H54 (cell line): ENCODE measurements at places on chromosomes 11 and 22.

GRCh38 chr11:9001736-9002135, 2.1 kb downstream of the NRIP3 start:
- DNase-seq, result peak; percentile 94

DNA sequence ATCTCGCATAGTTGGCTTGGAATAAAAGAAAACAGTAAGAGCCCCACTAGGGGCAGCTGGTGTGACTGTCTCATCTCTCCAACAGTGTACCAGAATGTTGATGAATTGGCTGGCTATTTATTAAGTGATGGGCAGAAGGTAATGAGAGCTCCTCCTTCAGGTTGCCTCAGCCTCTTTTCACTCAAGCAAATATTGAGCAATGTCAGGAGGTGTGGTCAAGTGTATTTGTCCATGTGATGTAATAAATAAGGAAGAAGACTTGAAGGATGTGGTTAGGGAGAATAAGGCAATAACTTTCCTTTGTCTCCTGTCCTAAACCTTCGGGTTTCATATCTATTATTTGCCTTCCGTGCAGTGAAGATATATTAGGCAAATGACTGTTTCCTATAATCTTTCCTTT, at the start of gene TCN1:
TCN1 (minus strand) TSS at position 91 of the 400 bp plus-strand sequence; CDS start at position 74, 17 bp downstream.
- DNase-seq, result no peak

- DNase-seq, result no peak
Observed at GRCh38 chr11:61964058-61964665, 3.3 kb downstream of the FTH1 start.

DNA sequence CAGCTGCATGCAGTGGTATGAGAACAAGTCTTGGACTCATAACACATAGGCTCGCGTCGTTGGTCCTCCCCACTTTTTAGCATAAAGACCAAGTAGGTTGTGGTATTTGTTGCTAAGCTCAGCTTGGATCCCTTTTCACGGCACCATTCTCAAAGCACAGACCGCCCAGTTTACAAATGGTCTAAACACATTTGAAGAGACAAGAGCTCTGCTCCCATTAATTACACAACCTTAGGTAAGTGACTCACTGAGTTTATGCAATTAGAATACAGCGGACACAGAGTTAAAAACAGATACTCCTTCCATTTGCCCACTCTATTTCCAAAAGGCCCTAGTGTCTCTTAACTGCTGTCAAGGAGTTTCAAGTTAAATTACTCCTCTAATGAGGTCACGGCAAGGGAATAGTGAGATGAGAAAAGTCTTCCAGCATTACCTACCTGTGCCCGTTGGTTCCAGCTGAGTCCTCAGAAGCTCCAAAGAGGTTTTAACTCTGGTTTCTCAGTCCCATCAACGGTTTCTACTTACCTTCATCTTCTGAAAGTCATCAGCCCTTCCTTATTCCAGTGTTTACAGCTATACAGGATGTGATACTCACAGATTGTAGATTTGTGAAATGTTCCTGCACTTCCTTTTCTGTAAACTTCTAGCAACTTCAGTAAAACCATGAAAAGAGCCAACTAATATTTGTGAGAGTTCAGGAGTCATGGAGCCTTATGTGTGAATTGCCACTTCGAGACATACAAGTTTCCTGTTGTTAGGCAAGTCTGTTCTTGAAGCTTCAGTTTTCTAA, at the start of gene MS4A6A:
MS4A6A (minus strand) TSS at position 543 of the 790 bp plus-strand sequence. CDS start 1,356 bp downstream, outside the sequence.
- no peak for DNase-seq

- DNase-seq, result no peak
Observed at GRCh38 chr11:1750840-1751530, 590 bp upstream of the IFITM10 start.

DNA sequence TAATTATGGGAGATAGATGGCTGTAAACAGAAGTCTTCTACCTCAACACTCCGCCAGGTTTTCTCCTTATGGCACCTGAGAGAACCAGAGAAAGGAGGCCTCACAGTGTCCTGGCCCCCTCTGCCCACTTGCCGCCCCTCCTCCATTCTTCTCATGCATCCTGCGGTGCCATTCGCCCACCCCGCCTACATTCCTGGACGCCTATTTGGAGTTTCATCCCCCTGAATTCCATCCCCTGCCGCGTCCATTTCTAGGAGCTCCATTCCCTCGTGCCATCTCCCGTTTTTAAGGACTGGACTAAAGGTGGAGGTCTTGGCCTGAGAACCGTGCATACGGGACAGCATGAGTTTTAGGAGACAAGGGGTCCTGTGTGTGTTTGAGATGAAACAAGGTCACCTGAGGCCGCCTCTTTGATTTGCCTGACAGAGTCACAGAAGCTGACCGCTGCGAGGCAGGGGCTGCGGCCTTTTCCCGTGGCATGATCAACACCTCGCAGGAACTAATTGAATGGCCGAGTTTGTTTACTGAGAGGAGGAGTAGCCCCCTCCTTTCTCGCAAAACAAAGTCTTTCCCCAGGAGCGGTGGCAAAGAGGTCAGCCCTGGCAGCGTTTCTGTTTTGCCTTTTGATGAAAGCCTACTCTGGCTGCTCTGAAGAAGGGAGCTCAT, 246.2 kb downstream of the ST3GAL4 start:
- DNase-seq, result no peak

- no peak for DNase-seq
Observed at GRCh38 chr11:20005747-20006146, 154.5 kb downstream of the DBX1 start.

GRCh38 chr11:114310095-114310494, 13.9 kb downstream of the NNMT start:
- DNase-seq, result no peak

- no peak for DNase-seq
Observed at GRCh38 chr11:64629796-64630562, 39.0 kb downstream of the SLC22A12 start.

DNA sequence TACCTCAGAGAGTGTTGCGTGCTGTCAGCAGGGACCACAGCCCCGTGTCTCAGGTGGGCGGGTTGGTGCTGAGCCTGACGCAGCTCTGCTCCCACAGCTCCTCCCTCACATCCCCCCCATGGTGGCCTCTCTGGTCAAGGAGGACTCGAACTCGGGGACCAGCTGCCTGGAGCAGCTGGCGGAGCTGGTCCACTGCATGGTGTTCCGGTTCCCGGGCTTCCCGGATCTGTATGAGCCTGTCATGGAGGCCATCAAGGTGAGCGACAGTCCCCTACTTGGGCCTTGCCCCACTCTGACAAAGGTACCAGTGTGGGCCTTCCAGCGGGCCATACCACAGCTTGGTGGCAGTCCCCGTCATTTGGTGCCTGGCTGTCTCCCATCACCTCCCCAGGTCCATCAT, 11.8 kb downstream of the USP35 start:
- no peak for DNase-seq

GRCh38 chr11:110730773-110731172, 18.5 kb upstream of the ARHGAP20 start:
- DNase-seq, result no peak

GRCh38 chr11:113773092-113773415, 438 bp downstream of the ZW10 start:
- no peak for DNase-seq

DNA sequence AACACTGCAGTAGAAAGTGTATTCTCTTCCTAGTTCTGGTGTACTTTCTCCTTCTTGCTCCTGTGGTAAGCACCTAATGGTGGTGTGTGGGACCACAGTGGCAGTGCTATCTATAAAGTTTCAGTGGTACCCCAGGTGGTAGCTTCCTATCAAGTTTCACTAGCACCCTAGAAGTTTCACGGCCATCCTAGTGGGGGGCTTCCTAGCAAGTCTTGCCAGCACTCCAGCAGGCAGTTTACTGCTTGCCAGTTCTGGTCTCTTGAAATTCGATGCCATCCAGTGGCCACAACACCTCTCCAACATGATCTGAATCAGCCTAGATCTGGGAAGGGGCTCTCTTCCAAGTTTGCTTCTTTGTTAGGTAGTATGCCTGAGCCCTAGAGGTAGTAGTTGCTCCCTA, 229.6 kb downstream of the SWAP70 start:
- DNase-seq, result no peak

DNA sequence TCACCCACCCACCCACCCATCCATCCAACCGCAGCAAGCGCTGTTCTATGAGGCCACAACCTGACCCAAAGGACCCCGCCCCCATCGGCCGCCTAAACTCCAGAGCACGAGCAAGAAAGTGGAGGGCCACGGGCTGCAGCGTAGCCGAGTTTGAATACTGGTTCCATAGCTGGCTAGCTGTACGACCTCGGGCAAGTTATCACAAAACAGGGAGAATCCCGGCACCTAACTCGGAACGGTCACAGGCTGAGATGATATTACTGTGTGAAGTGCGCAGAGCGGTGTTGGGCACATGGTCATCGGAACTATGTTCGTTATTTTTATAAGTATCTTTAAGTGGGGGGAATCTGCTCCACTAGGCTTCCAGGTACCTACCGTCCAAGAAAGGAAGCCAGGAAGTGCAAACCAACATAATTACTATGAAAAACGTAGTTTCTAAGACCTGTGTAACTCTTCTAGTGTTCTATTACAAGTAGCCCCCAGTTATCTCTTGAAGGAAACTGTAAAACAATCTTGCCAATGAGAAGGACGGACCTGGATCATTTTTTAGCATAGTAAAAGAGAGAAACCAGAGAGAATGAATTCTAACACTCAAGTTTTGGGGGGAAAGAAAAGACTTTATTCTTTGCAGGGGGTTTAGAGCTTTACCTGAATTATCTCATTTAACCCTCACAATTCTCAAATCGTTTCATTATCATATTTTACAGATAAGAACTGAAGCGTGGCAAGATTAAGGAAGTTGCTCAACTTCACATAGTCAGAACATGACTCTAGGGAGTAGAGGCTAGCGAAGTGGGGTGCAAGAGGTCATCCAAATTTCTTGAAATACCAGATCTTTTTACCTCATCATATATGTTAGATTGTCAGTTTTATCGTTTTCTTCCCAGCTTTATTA, 663 bp upstream of the BUD13 start:
- DNase-seq, result no peak

- no peak for DNase-seq
Observed at GRCh38 chr11:61972112-61972671, 4.8 kb upstream of the FTH1 start.

GRCh38 chr11:127035824-127036223, 35.3 kb upstream of the KIRREL3 start:
- DNase-seq, result no peak

DNA sequence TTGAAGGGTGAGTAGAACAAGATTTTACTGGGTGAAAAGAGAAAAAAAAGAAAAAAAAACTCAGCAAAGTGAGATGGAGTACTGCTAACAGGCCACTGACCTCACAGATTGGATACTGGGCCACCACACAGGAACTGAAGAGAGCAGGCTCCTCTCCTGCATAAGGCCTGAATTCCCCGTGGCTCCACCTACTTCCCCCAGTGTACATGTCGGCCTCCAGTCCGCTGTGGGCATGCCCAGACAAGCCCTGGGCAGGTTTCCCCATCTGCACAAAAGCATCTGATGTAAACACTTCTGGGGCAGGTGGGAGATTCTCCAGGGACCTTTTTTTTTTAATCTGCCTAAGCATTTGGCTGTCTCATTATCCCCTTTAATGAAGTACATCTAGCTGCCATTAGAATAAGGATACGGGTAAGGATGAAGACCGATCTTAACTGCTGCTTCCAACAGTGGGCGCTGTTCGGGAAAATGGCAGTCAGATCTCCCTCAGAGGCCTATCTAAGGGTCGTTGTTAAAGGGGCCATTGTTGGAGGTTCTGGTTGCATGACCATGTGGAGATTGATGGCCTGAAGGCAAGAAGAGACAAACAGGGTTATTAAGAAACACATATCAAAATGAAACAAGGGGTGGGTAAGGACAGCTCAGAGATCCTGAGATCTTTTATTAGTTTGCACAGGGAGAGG, 48.5 kb downstream of the MS4A13 start:
- no peak for DNase-seq

DNA sequence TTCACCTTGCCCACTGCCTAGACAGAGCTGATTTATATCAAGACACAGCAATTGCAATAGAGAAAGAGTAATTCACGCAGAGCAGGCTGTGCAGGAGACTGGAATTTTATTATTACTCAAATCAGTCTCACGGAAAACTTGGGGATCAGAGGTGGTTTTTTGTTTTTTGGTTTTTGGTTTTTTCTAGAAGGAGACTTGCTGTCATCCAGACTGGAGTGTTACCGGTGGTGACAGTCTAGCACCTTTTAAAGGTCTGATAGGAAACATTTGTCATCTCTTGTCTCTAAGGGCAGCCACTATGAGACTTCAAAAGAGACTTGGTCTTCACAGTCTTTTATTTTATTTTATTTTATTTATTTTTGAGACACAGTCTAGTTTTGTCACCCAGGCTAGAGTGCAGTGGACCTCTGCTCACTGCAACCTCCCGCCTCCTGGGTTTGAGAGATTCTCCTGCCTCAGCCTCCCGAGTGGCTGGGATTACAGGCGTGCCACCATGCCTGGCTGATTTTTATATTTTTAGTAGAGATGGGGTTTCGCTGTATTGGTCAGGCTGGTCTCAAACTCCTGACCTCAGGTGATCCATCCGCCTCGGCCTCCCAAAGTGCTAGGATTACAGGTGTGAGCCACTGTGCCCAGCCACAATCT, 19.1 kb downstream of the APOBEC3H start:
- DNase-seq, result no peak

DNA sequence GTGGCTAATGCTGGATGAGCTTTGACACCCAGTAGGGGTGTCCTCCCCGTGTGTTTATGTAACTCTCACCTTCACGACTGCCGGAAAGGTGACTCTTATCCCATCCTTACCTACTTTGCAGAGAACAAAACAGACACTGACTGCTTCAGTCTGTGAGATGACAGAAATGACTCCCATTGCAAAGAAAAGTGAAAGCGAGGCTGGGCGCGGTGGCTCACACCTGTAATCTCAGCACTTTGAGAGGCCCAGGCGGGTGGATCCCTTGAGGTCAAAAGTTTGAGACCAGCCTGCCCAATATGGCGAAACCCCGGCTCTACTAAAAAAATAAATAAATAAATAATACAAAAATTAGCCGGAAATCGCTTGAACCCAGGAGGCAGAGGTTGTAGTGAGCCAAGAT, 106.4 kb upstream of the ANO1 start:
- no peak for DNase-seq
